Kidney epithelial cell (primary cell): ENCODE measurements at places on chromosomes 3 and 15. TPM values are rescaled to one million over a fixed set of nuclear protein-coding genes. Genes with fewer than 3 reads are reported as not detected.

The SCAMP5 gene
- 13.9 and 15.4 TPM in 2 replicates for total RNA-seq

DNA sequence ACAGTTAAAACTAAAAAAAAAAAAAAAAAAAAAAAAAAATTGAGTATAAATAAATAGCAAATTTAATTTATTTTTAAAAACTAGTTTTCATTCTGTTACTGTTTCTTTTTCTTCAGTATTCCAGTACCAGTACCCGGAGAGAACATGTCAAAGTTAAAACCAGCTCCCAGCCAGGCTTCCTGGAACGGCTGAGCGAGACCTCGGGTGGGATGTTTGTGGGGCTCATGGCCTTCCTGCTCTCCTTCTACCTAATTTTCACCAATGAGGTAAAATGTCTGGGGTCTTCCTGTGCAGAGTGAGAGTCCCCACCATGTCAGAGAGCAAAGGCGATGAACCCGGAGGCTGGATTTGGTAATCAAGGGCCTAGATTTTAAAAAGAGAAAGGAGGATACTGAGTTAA lies 4.4 kb downstream of the TMEM43 start:
- no peak for DNase-seq

The IL1RAP gene
- total RNA-seq: 10.8 and 13.9 TPM in 2 replicates

DNA sequence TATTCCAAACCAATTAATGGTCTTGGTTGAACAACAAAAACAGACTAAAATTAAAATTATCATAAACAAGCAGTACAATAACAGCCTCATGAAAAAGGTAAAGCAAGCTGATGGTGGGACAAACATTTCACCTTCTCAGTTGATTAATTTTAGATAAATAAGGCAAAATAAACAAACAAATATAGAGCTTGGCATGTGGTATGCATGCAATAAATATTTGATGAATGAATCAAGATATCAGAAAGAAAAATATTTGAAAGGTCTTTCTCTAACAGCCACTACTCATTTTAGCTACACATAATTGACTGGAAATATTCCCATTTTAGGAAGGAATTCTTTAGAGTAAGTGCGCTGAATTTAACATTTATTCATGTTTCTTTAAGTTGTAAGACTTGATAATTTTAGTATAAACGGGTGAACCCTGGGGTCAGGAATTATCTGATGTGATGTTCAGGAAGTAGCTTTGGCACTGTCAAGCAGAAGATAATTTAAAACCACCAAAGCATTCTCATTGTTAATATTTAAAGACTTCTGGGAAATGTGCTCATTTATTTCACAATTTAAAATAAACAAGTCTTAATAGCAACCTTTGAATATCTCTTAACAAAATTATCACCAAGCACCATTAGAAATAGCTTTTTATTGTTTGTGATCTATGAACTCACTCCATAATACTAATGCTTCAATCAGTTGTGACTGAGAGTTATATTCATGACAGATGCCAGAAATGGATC lies 372.3 kb upstream of the TGFBR2 start:
- no peak for DNase-seq

DNA sequence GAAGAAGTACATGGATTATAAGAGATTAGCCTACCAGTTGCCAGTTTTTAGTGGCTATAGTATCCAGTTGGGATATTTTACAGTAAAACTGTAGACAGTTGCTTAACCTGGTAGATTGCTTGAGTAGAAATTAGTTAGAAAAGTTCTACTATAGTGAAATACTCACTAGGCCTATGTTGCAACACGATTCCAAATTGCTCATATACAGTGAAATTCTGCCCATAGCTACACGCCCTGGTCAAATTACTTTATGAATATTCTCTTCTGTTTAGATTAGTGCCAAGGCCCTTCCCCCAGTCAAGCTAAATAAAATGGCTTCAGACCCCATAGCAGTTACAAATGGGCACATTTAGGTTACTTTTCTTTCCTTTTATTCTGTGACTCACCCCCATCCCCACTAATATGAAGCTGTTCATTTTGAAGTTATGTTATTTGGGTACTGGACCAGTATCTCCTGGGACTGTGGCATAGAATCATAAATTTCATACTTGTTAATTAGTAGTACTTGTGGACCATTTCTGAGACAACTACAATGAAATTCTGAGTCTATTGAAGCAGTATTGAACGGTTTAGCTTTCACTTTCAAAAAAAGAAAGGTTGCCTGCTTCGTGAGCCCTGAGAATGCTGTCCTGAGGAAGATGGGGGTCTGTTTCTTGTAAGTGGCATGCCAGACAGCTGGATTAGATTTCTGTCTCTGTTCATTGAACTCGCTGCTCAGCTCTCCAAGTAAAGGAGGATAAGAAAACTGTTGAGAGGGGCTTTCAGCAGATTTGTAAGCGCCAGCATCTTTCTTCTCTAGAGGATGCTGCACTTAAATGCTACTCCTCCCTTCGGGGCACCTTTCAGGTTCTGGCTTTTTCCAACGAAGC lies 65.8 kb upstream of the CFAP20DC start:
- no peak for DNase-seq

The MLF1 gene
- 12.8 and 20.4 TPM in 2 replicates for total RNA-seq

The STOML1 gene
- 13.6 and 18.3 TPM in 2 replicates for total RNA-seq

DNA sequence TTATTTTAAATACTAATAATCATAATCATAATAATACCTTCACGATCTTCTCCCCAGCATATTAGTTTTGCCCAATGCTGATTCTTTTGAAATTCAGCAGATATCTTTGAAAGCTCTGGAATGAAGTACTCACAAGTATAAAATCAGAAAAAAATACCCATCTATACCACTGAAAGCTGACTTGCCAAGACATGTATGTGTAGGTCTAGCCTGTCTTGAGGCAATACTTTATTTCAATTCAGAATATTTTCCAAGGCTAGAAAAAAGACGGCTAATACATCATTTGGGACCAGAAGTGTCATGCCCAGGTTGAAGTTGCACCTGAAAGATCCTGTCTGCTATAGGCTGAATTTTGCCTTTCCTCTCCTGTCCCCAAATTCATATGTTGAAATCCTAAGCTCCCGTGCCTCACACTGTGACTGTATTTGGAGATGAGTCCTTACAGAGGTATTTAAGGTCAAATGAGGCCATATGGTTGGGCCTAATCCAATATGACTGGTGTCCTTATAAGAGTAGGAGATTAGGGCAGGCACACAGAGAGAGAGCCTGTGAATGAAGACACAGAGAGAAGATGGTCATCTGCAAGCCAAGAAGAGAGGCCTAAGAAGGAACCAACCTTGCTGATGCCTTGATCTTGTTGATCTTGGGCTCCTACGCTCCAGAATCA lies 255.9 kb upstream of the CMC1 start:
- DNase-seq: no peak

The TRIP4 gene
- total RNA-seq: 12.3 and 15.0 TPM in 2 replicates

The OXTR gene
- 2.0 and 2.1 TPM in 2 replicates for total RNA-seq

DNA sequence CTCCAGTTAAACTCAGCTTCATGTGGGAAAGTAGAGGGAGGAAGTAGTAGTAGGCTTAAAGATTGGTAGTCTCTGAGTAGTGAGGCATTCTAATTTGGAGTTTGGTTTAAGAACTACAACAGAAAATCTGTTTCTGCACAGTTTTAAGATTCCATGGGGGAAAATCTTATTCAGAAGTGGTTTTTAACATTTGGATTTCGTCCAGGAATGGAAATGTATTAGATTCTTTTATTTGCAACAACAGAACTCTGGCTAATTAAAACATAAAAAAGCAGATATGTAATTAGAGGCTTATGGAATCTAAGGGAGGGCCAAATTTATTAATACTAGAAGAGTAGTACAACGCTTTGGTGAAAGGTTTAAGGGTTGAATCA lies 36.0 kb downstream of the NECTIN3 start:
- DNase-seq: no peak

GRCh38 chr3:37031096-37031682 lies 37.9 kb downstream of the MLH1 start:
- no peak for DNase-seq

The CXCR6 gene
- not detected in 2 replicates for total RNA-seq

GRCh38 chr3:172246107-172246844 lies 202.0 kb downstream of the GHSR start:
- no peak for DNase-seq

GRCh38 chr3:87207460-87207859 lies 19.6 kb upstream of the CHMP2B start:
- DNase-seq: no peak

The SLC6A1 gene
- total RNA-seq: not detected in 2 replicates

DNA sequence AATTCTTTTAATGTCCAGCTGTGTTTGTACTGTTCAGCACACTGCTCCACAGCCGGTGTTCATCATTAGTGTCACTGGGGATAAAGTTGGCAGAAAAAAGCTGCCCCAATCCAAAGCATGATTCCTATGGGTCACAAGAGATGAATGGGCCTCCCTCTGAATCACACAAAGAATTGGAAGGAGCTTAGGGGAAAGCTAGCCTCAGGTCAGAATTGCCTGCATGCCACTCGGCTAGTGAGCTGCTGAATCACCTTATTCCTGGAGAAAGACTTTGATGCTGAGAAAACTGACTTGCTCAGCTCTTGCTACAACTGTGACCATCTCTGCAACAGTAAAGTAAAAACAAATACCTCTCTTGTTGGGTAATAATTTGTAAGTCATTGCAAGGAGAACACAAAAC lies 3.5 kb downstream of the CCK start:
- no peak for DNase-seq

The SI gene
- total RNA-seq: not detected in 2 replicates

The PRSS50 gene
- 0.07 and 0.29 TPM in 2 replicates for total RNA-seq

The PLSCR1 gene
- total RNA-seq: 77.7 and 235 TPM in 2 replicates

DNA sequence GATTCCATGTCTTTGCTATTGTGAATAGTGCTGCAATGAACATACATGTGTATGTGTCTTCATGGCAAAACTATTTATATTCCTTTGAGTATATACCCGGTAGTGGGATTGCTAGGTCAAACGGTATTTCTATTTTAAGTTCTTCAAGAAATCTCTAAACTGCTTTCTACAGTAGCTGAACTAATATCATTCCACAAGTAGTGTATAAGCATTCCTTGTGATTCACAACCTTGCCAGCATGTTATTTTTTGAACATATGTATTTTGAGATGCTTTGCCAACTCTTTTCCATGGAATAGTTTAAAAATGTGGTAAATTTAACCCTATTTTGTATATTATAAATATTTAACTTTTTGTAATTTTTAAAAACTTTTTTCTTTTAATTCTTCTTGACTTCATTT lies 592.7 kb upstream of the NAALADL2 start:
- DNase-seq: no peak

GRCh38 chr3:130093741-130094391 lies 12.2 kb downstream of the ALG1L2 start:
- DNase-seq: no peak

The SGO1 gene
- 4.8 and 6.9 TPM in 2 replicates for total RNA-seq

The VIPR1 gene
- 1.3 and 3.7 TPM in 2 replicates for total RNA-seq

GRCh38 chr3:157159037-157159761 lies 748 bp downstream of the CCNL1 start:
- no peak for DNase-seq

The ABI3BP gene
- total RNA-seq: 0.75 and 0.84 TPM in 2 replicates

- no peak for DNase-seq
These were observed 173.6 kb upstream of the PROK2 start for GRCh38 chr3:71958533-71958932.

The KBTBD8 gene
- 0.67 and 0.89 TPM in 2 replicates for total RNA-seq

The XYLB gene
- total RNA-seq: 1.9 and 2.6 TPM in 2 replicates

DNA sequence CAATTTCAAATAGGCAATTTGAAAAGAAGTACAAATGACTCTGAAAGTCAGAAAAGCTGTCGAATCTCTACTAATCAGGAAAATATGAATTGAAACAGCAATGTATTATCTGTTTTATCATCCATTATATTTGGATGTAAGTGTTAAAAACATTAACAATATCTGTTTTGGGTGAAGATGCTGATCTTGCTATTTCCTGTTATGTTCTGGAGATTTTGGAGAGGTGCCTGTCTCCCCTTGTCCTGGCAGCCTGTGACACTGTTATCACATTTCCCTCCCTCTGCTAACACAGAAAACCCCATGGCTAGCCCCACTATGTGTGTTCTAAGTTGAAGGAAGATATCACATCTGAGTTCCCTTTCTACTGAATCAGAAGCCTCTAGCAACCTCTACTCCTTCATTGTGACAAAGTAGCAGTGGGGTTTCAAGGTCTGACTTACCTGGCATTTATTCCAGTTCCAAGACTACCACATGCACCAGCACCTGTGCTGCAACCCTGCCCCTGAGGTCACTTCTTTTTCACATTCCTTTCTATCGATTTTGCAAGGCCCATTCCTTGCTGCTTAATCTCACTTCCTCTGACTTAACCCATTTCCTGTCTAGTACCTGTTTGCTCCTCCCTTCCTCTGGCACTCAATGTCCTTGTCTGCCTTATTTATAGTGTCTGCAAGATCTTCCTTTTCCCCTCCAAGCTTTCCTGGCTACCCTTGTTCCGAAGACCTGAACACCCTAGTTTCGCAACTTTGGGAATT lies 95.5 kb upstream of the COL8A1 start:
- DNase-seq: no peak

The PPIB gene
- total RNA-seq: 707 and 736 TPM in 2 replicates

DNA sequence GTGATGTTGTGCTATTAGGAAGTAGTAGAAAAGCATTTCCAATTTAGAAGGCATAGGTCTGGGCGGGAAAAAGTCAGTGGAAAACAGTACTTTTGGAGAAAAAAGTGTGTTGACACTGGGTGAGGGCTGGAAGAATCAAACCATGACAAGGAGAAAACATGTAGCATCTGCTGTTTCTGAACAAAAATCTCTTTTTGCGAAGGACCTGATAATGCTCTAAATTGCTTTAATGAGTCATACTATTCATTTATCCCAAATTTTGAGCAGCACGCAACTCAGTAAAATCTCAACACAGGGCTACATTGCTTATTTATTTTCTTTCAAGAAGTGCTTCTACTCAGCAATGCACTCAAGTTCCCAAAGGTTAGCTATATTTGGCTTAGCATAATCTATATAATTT lies 292.7 kb downstream of the DIPK2A start:
- no peak for DNase-seq

The DHFR2 gene
- total RNA-seq: 2.1 and 2.6 TPM in 2 replicates

DNA sequence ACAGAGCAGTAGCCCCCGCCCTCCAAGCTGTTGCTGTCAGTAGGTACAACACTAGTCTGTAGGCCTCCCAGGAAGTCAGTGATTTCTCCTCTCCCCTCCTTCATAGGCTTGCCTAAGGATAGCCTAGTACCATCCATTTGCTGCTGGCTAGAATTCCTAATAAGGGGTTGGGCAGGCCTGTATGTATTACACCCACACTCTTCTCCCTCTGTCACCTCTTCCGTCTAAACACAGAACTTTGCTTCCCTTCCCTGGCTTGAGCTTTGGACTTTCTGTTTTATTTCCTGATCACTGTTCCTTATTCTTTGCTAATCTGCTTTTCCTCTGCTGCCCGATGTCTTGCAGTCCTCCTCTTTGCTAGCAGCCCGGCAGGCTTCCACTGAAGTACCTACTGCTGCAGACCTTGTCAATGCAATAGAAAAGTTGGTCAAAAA lies 93.4 kb upstream of the UMPS start:
- no peak for DNase-seq

DNA sequence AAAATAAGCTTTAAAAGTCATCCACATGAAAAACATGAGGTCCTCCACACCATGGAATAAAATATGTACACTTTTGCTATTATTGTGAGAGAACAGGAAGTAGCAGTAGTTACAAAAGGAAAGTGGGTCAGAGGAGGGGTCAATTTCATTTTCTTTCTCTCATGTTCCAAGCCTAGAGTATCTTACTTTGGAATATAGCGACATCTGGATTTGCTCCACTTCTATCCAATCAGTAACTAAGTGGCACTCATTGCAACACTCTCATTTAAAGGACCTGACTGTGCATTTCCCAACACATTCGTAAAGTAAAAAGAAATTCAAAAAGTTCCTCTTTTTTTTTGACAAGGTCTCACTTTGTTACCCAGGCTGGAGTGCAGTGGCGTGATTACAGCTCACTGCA lies 637.3 kb downstream of the TUSC7 start:
- no peak for DNase-seq

The PLA2G4E gene
- total RNA-seq: not detected in 2 replicates

The OIP5 gene
- 2.7 and 4.4 TPM in 2 replicates for total RNA-seq

The HRG gene
- 0.13 and 0.14 TPM in 2 replicates for total RNA-seq
